ENCODE measurements at places on chromosomes 5 and 9.

- no peak for DNase-seq
Observed at GRCh38 chr5:111863801-111864200, 106.8 kb upstream of the NREP start.

- no peak for DNase-seq
Observed at GRCh38 chr9:124014956-124015660, 3.5 kb downstream of the LHX2 start.

- no peak for DNase-seq
Observed at GRCh38 chr9:130942084-130942483, 3.0 kb upstream of the FIBCD1 start.

DNA sequence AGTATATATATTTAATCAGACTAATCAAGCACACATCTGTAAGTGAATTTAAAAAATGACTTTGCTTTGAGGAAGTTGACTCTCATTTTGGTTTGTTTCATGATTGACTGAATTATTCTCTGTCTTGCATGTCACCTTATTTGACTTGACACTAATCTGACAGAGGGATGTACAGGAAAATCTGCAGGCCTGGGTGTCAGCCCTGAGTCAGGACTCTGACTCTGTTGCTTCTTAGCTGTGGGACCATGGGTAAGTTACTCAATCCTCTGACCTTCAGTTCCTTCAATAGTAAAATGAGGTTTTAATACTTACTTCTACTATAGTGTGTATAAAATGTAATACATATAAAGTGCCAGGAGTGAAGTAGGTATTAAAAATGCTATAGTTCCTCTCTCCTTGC, 415.9 kb downstream of the ARHGEF28 start:
- no peak for DNase-seq

DNA sequence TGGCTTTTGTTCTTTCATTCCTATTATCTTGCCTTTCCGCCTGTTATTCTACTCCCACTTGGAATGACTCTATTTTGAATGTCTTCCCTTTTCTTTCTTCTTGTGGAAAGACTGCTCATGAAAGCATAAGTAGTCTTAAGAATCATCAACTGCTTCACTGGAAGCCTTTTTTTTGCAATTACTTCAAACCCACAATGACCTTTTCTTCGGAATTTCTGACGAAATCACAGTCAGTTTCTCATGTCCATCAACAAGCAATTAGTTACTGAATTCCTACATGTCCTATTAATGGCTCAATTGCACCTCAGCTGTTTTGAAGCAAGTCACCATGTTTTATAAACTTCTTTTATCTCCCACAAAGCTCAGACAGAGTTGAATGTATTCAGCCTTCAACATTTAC, 196.2 kb downstream of the TARS1 start:
- no peak for DNase-seq

GRCh38 chr5:154627698-154628678, 127.2 kb upstream of the LARP1 start:
- no peak for DNase-seq

- no peak for DNase-seq
Observed at GRCh38 chr9:75873712-75874111, 16.8 kb upstream of the PCSK5 start.

- DNase-seq = no peak
Observed at GRCh38 chr5:156380848-156381247, 53.9 kb downstream of the SGCD start.

GRCh38 chr9:24333629-24334028, 212.1 kb downstream of the IZUMO3 start:
- no peak for DNase-seq

GRCh38 chr5:95152131-95152530, 132.8 kb downstream of the MCTP1 start:
- DNase-seq = no peak

DNA sequence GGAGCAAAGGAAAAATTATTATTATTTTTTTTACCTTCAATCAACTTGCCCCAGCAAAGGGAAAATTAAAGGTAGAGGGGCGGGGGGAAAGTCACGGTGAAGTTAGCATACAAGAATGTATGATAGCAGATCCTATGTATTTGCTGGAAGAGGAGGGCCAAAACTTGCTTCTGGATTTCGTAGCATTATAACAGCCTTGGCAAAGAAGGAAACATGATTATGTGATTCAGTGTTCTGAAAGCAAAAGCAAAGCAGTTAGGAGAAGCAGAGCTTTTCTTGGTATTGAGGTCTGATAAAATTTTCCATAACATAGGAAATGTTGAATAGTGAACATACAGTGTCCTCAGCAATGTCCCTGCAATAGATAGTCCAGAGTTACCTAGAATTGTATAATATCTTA, 32.4 kb downstream of the MAST4 start:
- no peak for DNase-seq

GRCh38 chr9:36895744-36896260, 138.3 kb downstream of the PAX5 start:
- no peak for DNase-seq

- DNase-seq = no peak
Observed at GRCh38 chr5:111563031-111563822, 50.9 kb upstream of the STARD4 start.

- DNase-seq = no peak
Observed at GRCh38 chr9:78001946-78002731, 29.5 kb downstream of the GNAQ start.

DNA sequence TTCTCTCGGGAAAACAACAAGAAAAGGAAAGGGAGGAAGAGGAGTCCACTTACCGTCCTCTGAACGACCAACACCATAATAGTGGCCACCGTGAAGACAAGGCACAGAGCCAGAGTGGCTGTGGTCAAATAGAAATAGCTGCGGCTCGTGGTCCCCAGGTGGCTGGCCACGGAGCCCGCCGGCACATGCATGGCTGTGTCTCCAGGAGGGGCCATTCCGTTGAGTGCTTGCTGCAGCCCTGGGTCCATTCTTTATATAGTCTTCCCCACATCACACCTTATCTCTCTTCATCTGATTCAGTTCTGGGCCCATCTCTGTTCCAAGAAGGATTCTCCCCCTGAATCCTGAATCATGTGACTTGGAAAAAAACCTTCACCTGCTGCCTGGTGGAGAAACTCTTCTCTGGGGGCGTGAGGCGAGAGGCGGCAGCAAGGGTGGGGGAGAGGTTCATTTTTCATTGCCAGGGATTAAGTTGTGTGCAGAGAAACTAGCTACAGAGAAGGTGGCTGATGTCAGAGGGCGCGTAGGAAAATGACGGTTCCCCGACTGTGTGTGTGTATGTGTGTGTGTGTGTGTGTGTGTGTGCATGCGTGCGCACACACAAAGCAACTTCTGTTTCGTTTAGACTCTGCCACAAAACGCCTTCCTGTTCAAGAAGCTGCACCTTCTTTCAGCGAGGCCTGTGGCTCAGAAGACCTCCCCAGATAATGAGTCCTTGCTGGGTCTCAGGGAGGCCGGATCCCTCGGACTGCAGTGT, at the start of gene TNFSF8:
TNFSF8 (minus strand) TSS at position 536 of the 757 bp plus-strand sequence; CDS start at position 248, 288 bp downstream.
- peak; percentile 36 for DNase-seq

DNA sequence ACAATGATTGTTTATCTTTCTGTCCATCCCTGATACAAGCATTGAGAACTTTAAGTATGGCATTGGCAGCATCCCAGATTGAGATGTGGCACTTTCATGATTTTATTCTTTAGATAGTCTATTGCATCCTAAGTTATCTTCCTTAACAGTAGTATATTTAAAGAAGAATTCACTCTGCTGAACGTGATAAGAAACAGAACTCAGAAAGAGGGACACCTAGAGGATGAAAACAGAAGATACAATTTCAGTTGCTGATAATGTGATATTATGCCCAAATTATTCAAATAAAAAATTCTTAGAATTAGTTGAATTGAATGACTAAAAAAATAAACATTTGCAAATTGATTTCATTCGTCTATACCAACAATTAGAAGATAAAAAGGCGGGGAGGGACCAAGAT, 218.1 kb upstream of the DMRTA1 start:
- no peak for DNase-seq

- DNase-seq = no peak
Observed at GRCh38 chr9:22124263-22125011, 115.3 kb upstream of the CDKN2B start.

DNA sequence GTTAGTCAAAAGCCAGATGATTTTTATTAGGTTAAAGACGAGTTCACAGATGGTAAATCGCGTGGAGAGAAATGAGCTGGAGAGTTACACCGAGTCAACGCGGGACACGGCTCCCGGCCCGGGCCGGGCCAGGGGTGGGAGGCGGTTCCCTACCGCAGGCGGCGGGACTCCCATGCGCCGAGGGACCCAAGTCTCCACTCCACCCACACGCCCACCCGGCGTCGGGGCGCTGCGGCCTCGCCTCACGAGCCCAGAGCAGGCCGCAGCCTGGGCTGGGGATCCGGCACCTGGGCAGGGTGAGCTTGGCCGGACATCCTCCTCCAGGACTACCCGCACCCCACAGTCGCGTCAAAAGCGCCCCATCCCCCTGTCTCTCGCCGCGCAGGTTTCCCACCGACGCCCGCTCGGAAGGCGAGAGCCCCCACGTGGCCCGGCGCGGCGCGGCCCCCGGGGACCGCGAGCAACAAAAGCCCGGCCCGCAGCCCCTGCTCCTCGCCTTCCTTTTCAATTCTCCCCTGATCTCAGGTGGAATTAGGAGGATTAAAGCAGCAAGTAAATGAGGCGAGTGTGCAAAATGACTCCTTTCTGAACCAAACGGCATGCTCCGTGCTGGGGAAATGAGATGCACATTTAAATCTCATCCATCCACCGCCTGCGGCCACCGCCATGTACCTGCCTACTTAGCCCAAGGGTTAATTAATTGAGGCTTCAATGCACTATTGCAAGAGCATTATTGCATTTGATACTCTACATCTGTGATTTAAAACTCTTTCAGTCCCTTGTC, 196.5 kb upstream of the TBCA start:
- no peak for DNase-seq

DNA sequence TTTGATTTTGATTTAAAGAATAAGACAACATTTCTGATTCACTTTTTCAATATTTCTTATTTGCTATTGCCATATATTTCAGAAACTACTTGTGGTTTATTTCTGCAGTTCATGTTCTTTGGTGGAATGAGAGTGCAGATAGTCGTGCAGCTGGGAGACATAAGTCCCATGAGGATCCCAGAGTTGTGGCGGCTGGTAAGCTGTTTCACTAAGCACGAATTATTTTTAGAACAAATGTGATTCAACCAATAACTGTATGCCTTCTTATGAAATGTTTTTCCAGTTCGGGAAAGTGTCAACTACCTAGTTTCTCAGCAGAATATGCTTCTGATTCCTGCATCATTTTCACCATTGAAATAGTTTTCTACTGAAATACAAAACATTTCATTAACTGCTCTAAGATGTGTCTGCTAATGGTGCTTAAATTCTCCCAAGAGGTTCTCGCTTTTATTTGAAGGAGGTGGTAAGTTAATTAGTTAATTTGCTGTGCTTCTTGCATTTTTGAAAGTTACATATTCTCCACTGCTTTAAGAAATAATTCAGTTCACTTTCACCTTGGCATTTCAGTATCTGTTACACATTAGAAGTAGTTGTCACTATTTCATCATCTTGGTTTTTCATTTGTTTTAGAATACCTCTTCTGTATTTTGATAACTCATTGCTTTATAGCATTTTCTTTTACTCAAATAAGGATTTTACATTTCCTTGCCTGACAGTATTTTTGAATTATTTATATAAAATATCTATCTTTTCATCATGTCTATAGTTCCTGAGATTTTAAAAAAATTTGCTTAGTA, 9.0 kb downstream of the NIPSNAP3B start:
- DNase-seq = no peak

- no peak for DNase-seq
Observed at GRCh38 chr5:101783241-101784013, 512.7 kb downstream of the SLCO4C1 start.

DNA sequence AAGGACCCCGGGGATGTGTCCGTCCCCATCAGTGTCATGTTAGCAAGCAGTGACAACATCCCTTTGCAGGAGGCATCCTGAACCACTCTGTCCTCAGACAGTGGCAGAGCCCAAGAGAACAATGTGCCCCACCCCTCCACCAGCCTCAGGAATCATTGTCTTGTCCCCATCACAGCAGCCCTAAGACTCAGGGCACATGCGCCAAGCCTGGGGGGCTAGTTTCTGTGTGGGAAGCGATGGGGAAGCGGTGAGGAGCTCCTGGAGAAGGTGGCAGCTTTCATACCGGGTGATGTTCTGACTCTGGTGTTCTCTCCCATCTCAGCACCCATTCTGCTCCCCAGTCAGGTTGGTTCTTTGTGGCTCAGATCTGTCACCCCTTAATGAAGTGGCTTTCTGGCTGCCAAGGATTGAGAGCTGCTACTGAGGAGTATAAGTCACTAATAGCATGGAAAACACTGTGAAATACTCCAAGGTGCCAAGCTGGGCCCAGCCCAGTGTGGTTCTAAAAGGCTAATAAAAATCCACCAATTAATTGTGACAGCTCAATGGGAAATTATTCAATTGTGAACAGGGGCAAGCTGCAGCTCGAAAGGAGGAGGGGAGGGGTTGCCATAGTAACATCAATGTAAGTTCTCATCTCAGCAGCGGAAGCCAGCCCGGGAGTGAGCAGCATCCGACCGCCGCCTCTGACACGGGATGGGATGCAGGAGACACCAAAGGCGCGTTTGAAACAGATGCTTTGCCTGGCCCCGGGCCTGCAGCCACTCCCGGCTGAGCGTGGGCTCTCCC, 4.7 kb downstream of the QRFP start:
- DNase-seq = no peak

DNA sequence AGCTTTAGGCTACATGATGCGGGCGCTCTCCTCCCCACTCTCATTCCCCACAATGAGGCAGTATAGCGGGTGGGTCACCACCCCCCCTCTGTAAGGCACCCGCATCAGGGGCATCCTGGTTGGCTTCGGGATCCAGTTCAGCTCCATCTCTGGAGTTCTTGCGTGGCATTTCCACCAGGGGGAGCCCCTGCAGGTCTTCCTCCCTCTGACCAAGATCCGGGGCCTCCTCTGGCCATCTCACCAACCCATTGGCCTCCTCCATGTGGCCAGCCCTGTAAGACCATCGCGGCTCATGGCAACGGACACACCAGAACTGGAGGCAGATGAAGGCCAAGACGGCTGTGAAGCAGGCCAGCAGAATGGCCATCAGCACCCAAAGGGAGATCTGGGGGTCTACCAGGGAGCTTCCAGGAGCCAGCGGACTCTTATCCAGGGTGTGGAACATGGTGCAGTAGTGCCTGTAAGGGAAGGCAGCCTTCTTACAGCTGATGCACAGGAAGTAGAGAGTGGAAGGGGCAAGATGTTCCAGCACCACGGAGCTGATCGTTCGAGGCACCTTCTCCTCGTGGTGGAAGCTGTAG, 77.0 kb downstream of the CYFIP2 start:
- no peak for DNase-seq

GRCh38 chr5:121031491-121031890, 567.4 kb downstream of the PRR16 start:
- no peak for DNase-seq

DNA sequence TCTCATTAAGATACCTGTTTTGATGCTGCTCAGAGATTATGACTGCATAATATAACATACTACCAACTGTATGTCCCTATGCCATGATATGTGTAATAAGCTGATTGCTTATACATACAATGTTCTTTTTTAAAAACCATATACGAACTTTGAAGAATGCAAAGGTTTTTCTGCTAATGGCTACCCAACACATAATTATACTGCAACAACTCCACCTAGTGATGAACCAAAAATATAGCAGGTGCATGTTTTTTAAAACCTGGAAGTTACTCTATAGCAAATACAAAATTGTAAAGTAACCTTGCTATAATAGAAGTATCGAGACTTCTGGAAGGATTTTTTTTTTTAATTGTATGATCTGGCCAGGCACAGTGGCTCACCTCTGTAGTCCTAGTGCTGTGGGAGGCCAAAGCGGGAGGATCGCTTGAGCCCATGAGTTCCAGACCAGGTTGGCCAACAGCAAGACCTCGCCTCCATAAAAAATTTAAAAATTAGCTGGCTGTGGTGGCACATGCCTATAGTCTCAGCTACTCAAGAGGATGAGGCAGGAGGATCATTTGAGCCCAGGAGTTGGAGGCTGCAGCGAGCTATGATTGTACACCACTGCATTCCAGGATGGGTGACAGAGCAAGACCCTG, 49.1 kb downstream of the HOMER1 start:
- DNase-seq = no peak
